T-cell (primary cell): ENCODE measurements at places on chromosomes 4 and X. TPM values are rescaled to one million over a fixed set of nuclear protein-coding genes. Genes with fewer than 3 reads are reported as not detected.

- no peaks in the 10 kb centered on the region for H3K27me3 ChIP-seq
- no peak overlapping the region for H3K27ac ChIP-seq
- DNase-seq = no peak
- no peaks in the 10 kb centered on the region for H3K36me3 ChIP-seq
- no peaks in the 10 kb centered on the region for H3K4me1 ChIP-seq
- no peak overlapping the region for H3K4me3 ChIP-seq
Observed at GRCh38 chrX:39720945-39721344, 376.8 kb downstream of the BCOR start.

DNA sequence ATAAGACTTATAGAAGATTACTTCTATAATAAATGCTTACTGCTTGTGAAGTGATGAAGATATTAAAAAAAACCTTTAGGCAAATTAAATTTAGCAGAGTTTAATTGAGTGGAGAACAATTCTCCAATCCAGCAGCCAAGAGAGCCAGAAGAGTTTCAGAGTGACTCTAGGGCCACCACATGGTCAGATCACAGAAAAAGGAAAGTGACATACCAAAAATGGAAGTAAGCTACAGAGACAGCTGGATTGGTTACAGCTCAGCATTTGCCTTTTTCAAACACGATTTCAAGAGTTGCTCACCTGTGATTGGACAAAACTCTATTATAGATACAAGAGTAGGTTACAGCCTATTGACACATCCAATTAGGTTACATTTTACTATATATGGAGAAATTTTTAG, 79.0 kb upstream of the TRAM1L1 start:
- H3K4me1 ChIP-seq = no peaks in the 10 kb centered on the region
- H3K27me3 ChIP-seq = no peaks in the 10 kb centered on the region
- no peaks in the 10 kb centered on the region for H3K36me3 ChIP-seq
- DNase-seq = no peak
- H3K27ac ChIP-seq = no peak overlapping the region
- no peak overlapping the region for H3K4me3 ChIP-seq

DNA sequence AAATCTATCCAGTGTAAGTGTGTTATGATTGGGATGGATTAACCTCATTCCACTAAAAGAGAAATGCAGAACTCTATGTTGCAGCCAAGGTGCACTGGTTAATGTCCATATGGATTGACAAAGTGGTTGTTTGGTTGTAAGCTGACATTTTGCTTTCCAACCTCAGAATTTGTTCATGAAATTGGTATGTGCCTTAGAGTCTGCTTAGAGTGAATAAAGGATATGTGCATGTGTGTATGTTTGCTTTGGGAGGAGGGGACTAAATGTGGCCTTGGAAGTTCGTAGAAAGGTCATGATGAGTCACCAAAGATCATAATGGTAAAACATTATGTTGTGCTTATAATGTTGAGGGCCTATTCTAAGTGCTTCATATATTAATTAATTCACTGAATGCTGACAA, 44.1 kb upstream of the MBNL3 start:
- no peaks in the 10 kb centered on the region for H3K4me1 ChIP-seq
- no peaks in the 10 kb centered on the region for H3K27me3 ChIP-seq
- no peak for DNase-seq
- no peak overlapping the region for H3K4me3 ChIP-seq

CDKL2 gene
- total RNA-seq = 1.9 TPM

DNA sequence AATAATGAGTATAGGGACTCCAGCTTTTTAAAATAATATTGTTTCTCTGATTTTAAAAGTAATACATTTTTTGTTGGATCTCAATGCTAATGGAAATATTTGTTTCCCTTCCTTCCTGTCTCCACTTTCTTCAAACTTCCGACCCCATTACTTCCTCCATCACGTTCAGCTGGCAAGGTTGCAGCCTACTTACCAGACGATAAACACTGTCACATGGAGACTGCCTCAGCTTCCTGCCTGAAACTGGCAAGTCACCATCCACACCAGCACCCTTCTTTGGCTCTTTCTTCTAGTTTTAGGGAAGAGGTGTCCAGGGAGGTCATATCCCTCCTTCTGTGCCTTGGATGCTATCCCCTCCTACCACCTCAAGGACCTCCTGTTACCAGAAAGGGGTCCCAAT, 3.4 kb upstream of the INTU start:
- no peak overlapping the region for H3K27ac ChIP-seq
- H3K4me1 ChIP-seq = no peaks in the 10 kb centered on the region
- no peak for DNase-seq

DNA sequence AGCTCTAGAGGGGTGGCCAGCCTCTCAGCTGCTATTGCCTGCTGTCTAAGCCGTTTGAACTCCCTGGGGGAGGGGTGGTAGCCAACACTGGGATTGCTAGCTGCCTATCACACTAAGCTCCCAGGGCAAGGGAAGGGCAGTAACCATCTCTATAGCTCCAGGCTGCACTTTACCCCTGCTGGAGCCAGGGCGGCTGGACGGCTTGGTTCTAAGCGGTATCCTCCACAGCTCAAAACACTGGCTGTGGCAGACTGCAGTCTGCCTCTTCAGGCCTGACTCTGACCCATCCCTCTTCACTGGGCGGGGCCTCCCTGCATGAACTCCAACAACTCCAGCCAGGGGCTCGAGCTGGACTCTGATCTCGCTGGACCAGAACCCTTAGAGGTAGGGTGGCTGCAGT, 55.3 kb upstream of the GNRHR start:
- H3K4me1 ChIP-seq = no peaks in the 10 kb centered on the region
- no peak overlapping the region for H3K4me3 ChIP-seq
- no peak for DNase-seq
- H3K27ac ChIP-seq = no peak overlapping the region
- no peaks in the 10 kb centered on the region for H3K36me3 ChIP-seq
